ENCODE measurements at places on chromosomes 3 and 15.

GRCh38 chr15:40091861-40092255 lies 16.8 kb downstream of the BMF start:
- DNase-seq = no peak

DNA sequence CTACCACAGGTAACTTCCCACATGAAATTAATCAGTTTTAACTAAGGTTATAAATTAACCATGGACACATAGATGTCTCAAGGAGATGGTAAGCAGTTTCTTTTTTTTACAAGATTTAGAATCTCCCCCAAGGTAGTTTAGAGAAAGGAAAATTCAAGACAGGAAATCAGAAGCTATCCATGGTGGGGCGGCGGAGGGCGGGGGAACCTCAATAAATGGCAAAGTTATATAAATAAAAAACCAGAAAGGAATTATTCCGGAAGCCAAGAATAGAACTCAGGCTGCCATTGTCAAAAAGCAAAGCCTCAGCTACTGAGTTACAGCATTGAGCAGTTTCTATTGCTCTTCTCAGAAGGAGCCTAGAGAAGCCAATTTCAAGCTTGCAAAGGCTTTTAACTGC lies 172.1 kb upstream of the SMAD3 start:
- no peak for DNase-seq

GRCh38 chr3:193693774-193694173 lies 100.8 kb downstream of the OPA1 start:
- DNase-seq = no peak

DNA sequence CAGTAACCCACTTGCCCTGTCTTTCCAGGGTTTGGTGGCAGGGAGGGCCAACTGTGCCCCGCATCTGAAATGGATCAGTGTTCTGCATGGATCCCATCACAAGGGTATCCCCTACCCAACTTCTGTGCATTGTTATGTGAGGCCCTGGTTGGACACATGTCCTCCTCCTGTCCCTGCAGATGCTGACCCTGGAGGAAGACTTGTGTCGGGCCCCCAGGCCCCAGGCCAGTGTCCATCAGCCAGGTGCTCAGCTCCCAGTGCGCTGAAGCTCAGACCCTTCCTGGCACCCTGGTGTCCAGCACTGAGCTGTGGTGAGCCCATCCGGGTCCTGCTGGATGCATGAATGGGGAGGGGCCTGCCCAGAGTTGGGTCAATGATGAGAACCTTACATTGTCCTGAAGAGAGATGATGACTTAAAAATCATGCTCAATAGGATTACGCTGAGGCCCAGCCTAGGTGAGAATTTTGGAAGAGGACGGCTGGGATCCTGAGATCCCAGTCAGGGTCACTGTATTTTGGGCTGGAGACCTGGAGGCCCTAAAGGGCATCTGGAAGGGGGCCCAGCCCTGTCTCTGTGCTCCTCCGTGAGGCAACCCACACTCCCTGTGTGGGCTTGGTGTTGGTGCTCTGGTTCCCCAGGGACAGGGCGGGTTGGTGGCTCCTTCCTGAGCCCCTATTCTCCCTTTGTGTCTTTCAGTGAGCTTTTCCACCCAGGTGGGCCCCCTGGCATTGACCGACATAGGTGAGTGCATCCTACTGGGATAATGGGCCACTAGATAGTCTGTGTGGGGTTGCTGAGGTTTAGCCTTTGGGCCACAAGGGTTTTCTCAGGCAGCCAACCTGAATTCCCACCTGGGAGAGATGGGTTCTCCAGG lies 199.1 kb downstream of the UBE3A start:
- DNase-seq = no peak

GRCh38 chr3:156681002-156681401 lies 6.6 kb downstream of the TIPARP start:
- no peak for DNase-seq

DNA sequence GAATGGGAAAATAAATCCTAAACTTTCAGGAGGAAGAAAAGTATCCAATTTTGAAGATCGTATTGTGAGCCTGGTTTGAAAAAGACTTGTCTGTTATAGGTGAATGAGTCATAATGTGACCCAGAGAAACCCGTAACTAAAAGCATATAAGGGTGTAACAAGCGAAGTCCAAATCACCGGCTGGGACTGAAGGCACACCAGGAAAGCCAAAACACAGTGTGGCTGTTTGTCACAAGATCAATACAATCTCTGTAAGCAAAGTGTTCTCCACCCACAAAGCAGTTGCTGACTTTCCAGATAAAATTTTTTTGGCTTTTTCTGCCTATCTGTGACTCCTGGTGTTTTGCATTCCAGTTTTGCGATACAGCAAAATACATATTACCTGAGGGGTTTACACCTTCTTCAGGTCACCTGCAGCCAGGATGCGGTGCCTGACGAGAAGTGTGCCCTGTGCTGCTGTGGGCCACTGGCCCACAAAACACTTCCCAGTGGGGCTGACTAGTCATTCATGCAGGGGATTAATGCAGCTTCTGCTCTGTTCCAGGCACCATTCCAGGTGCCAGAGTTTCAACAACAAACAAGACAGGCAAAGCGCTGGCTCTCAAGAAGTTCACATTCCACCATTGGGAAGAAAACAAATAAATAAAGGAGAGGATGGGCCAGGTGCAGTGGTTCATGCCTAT lies 14.4 kb downstream of the HES1 start:
- DNase-seq = no peak

DNA sequence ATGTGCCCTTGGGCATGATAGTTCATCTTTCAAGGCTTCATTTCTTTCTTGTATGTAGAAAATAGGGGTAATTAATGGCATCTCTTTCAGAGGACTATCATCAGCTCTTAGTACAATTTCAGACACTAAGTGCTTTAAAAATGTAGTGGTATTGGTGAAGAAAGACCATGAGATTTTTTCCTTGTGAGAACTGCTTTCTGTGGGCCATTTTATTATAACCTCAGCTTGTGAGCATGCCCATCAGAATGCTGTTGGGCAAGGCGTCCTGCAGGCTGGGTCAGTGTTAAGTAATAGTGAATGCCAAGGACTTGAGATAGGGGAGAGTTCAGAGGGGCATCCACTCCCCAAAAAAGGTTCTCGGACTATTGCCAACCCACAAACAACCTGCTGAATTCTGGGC lies 187.9 kb downstream of the GHSR start:
- DNase-seq = no peak

DNA sequence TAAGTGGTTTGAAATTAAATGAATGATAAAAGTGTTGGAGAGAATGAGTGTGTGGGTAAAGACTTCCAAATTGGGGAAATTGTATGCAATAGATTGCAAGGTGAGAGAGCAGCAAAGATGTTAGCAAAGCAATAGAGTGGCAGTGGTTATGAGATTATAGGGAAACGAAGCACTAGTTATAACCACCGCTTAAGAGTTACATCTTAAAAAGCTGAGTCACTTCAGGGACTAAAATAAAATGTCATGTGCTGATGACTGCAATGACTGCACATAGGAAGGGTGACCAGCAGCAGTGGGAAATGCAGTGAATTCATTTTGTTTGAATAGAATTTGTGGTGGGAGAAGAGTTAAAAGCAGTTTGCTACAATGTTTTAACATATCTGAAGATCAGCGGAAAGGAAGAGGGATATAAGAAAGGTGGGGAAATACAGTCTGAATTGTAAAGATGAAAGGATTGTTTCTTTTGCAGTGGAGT lies 127.3 kb downstream of the RAP2B start:
- DNase-seq = no peak

- no peak for DNase-seq
Measured at GRCh38 chr3:144593881-144594280, 622.3 kb downstream of the DIPK2A start.

- DNase-seq = no peak
Measured at GRCh38 chr15:39644136-39644535, 63.3 kb downstream of the THBS1 start.

Measured in stimulated activated CD8-positive, alpha-beta memory T cell treated with anti-CD3 and anti-CD28 coated beads, Interleukin-15, amount 100 ng/mL, for 4 hours (primary cell).